BE2C (cell line): ENCODE measurements at places on chromosomes 7 and 10.

DNA sequence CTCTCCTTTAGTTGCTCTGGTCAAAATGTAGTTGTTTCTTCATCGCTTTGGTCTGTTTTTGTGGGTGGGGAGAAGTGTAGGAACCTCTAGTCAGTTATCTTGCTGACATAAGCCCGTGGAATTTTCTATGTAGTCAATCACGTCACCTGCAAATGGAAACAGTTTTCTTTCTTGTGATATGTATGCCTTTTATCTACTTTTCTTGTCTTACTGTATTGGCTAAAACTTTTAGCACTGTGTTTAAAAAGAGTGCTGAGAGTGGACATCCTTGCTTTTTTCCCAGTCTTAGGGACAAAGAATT, 42.3 kb downstream of the AKR1E2 start:
- DNase-seq, result no peak

DNA sequence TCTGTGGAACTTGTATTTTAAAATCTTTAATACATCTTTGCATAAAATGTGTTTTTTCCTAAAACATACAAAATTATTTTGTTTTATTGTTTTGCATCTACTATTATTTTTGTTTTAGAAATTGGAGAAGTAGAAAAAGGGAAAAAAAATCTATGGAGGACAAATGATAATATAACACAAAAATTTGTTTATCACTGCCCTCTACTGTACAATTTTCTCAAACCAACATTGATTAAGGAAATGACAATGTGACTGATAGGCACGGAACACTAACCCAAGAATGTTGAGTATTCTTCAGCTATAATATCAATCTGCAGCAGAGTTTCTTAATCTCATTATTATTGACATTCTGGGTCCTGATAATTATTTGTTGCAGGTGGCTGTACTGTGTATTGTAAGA, 9.5 kb upstream of the ING3 start:
- DNase-seq, result no peak

GRCh38 chr7:21934808-21935207, 10.9 kb downstream of the CDCA7L start:
- DNase-seq, result no peak

DNA sequence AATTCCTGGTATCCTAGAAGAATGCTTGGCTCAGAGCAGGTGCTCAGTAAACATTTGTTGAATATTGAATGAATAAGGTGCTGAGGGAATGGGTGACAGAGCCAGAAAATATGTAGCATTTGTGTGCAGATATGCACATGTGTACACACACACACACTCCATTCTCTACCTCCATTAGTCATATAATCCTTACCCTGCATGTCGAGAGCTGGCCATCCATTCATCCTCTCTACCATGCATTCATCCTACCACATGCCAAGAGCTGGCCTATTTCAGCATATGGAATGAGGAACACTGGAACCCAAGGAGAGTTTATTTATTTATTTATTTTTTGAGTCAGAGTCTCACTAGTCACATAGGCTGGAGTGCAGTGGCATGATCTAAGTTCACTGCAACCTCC, 284.8 kb downstream of the PLXNA4 start:
- DNase-seq, result no peak

DNA sequence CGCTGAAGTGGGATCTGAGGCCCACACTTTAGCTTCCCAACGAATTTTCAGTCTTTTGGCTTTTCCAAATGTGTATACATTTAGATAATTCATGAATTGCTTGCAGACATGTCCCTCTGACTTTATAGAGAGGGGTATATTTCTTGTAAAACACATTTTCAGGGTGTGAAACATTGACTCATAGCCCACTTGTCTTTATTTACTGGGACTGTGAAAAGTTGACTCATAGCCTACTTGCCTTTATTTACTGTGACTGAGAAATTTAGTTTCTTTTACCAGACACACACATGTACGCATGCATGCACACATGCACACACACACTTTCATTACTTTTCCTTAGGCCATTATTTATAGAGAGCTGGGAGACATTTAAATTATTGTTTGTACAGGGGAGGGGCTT, 79.1 kb downstream of the VTI1A start:
- no peak for DNase-seq

GRCh38 chr7:19463581-19463980, 245.3 kb downstream of the POLR1F start:
- DNase-seq, result no peak

GRCh38 chr10:80126876-80127275, 5.7 kb upstream of the PLAC9 start:
- DNase-seq, result no peak

DNA sequence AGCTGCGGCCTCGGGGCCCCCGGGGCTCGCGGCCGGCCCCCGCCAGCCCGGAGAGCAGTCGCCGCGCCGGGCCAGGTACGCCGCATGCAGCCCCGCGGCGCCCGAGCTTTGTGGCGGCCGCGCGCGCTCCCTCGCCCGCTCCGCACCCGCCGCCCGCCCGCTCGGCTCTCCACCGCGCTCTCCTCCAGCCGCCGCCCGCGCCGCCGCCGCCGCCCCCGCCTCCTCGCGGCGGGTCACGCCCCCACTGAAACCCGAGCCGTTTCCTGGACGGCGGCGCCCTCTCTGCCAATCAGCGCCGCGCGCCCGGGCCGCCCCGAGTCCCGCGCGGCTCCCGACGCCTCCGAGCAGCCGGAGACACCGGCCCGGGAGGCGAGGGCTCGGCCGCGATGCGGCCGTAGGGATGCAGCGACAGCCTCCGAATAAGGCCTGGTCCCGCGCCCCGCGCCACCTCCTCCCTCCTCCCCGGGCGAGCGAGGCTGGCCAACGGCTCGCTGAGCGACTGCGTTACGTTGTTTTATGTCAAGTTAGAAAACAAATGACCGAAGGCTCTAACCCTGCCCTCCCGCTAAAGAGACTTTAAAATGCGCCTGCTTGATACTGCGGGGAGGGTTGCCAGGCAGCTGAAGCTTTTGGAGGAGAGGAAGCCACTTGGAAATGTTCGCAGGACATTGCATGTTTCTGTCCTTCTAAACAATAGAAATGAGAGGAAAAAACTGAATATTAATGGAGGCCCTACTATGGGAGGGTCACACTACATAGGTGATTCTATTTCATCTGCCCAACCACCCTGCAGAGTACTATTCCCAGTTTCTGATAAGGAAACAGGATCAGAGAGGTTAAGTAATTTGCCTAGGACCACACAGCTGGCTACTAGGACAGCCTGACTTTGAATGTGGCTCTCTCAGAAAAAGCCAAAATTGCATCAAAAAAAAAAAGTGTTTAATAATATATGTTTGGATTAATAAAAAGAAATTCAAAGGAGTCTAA, at the start of gene FGFR2:
Gene FGFR2, minus strand, starts transcription at position 182 of the 987 bp plus-strand sequence. CDS start 4,627 bp downstream, outside the sequence.
- DNase-seq, result peak; percentile 87

- DNase-seq, result no peak
Observed at GRCh38 chr7:128902761-128903585, 7.5 kb downstream of the KCP start.

DNA sequence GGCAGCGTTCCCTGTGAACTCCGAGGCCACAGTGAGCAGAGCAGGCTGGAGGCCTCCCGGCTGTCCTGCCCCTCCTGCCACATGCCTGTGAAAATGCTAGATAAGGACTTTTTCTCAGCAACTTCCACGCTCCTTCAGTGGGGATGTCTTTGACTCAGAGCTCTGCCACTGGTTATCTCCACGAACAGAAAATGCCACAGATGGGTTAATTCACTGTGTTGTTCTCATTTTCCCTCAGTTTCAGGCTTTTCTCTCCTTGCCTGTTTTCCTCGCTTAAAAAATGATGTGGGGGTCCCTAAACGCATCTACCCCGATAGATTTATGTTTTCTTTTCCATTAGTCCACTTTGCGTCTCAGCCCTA, 51.3 kb downstream of the IKZF1 start:
- DNase-seq, result no peak
